ENCODE measurements at places on chromosomes 11 and 22.
A peak's percentile ranks its signal among the peaks of the same experiment; 100 is the strongest.

DNA sequence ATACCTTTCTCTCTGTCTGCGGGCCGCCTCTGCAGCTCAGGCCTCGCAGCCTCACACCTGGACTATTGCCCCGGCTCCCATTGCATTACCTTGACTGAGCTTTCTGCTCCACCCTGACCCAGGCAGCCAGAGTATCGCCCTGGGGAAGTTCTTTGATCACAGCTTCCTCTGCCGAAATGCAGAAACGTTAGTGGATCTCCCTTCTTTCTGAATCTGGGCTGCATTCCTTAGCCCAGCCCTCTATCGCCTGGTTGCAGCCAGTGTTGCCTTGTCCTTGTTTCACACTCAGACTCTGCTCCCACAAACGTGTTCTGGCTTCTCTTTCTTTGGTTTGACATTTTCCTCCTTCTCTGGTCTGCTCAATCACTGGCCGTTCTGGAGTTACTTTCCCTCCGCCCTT, 195.7 kb downstream of the ADAMTS15 start:
- no peak for DNase-seq

- no peak for DNase-seq
Observed at GRCh38 chr22:49953027-49953679, 7.4 kb upstream of the PIM3 start.

GRCh38 chr11:96456111-96456510, 66.3 kb downstream of the JRKL start:
- no peak for DNase-seq

DNA sequence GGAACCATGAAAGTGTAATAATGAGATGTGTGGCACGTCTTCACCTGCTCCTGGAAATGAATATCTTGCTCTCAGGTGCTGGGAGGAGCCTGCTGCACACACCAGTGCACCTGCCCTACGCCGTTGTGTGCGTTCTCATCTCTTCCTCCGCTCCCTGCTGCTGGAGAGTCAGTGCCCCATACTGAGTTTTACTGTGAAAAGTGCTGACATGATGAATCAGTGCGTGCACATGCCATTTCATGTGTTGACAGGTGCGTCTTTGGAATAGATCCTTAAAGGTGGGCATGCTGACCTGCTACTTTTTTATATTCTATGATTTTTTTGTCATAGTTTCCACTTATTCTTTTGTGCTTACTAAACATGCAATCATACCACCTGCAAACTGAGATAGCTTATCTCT, 1015.8 kb downstream of the BRD1 start:
- DNase-seq, result no peak

DNA sequence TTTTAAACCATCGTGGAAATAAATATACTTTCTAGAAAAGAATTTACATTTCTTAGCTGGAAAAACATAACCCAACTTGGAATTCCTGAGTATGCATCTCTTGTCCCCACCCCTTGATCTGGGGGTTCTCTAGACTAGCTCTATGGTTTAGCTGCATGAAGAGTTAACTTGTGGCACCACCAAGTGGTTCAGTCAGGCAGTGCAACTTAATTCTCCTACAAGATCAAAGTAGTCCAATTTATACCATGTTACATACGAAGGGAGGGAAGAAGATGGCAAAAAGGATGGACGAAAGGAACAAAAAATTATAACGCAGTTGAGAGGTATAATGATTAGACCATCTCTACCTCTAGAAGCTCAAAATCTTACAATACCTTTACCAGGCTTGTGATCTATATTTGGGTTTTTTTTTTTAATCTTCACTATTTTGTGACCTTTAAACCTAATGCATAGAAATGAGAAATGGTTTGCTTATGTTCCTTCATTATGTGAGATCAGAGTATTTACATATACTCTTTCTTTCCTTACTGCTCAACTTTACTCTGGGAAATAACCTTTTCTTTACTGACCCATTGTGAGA, 28.5 kb upstream of the ALKBH3 start:
- peak; percentile 21 for DNase-seq

- no peak for DNase-seq
Observed at GRCh38 chr11:31768749-31769640, 42.1 kb downstream of the PAX6 start.

GRCh38 chr11:85893395-85893794, 38.2 kb downstream of the CCDC83 start:
- no peak for DNase-seq

DNA sequence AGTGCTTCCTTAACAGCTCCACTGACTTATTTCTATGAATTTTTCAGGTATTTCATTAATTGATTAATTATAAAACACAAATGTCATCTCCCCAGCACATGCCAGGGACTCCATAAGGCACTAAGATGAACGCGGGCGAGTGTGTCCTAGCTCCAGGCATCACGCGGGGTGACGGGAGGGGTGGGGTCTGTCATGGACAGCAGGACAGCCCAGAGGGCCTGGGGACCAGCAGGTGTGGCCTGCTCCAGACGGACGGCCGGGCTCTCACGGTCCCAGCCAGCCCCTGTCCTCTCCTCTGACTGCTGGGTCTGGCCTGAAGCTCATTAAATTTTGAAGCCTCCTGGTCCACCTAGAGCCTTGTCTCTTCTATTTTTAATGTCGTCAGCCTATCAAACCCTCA, 531.1 kb downstream of the BRD1 start:
- DNase-seq, result no peak

GRCh38 chr22:39661842-39662685, 91.5 kb downstream of the CACNA1I start:
- peak; percentile 71 for DNase-seq

GRCh38 chr22:30763815-30764673, 69.4 kb downstream of the OSBP2 start:
- DNase-seq, result peak; percentile 47

- DNase-seq, result no peak
Observed at GRCh38 chr22:17699696-17700340, 61.3 kb downstream of the BCL2L13 start.
